ENCODE measurements at places on chromosomes 7 and 10. TPM values are rescaled to one million over a fixed set of nuclear protein-coding genes. Genes with fewer than 3 reads are reported as not detected.

DNA sequence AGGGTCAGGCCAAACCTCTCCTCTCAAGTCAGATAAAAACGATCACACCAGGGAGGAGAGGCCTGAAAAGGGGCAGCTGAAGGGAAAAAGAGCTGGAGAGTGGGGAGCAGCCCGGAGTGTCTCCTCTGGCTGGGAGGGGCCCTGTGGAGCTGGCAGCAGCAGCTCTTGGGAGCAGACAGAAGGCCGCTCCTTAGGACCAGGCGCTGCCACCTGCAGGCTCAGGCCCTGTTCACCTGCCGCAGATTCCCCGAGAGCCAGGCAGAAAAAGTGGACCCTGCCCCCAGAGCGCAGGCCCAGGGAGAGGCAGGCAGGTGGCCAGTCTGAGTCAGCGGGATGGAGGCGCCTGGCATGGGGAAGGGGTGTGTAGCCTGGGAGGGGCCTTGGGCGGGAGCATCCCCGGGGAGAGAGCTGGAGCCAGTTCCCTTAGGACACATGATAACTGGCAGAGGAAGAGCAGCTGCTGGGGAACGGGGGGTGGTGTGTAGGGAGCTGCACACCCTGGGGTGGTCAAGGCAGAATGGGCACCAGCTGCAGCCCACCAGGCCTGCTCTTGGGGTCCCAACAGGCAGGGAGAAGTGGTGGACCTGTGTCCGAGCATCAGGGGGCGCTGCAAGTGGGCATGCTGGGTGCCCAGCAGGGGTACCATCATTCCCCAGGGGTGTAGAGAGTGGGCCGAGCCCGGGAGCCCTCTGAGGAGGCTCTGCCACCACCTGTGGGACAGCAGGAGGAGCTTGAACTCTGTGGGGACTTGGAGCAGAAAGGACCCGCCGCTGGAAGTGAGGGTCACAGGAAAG, 177.2 kb upstream of the RHEB start:
- no peak for DNase-seq

The CRHR2 gene
- not detected for polyA plus RNA-seq

The DBF4 gene
- 3.7 TPM for polyA plus RNA-seq

The TMEM229A gene
- polyA plus RNA-seq = not detected
